ENCODE measurements at places on chromosomes 5 and 9.

DNA sequence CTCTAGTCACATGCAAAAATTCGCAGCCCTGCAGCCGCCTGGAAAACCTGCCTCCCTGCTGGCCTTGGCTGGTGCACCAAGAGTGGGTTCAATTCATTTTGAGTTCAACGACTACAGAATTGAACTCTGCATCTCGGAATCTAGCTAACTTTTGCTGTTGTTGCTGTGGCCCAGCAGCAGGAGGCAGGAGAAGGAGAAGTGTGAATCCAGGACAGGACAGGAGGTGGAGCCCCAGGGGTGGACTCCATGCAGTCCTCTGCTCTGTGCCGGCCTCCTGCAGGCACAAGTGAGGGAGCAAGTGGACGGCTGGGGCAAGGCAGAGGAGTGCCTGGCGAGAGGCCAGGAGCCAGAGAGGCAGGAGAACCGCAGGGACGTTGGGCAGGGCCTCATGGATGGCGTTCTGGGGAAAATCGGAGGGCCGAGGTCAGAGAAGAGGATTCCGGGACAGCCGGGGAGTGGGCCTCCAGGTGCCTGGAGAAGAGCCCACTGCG is 214.2 kb downstream of the FANCC start:
- DNase-seq = peak; percentile 25

GRCh38 chr5:159409801-159410200 is 79.5 kb upstream of the IL12B start:
- no peak for DNase-seq

DNA sequence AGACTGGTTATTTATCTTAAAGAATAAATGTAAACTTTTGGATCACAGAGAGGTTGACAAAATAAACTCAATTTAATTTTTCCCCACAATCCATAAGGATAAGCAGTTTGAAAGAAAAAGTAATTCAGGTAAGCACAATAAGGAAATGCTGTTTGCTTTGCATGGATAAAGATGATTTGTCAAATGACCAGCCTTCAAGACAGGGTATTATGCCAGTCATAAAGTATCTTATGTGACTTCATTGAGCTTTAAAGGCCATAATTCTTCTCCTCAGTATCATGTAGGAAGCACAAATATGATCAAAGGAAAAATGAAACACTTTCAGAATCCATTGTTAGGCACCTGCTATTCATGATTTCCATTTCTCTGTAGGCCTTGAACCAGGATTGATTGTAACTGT is 180.7 kb upstream of the PPP1R2B start:
- DNase-seq = no peak

- DNase-seq = no peak
These were observed 65.9 kb downstream of the ZFAND5 start for GRCh38 chr9:72299017-72299603.

- no peak for DNase-seq
These were observed 8.6 kb downstream of the CACFD1 start for GRCh38 chr9:133468374-133468773.

DNA sequence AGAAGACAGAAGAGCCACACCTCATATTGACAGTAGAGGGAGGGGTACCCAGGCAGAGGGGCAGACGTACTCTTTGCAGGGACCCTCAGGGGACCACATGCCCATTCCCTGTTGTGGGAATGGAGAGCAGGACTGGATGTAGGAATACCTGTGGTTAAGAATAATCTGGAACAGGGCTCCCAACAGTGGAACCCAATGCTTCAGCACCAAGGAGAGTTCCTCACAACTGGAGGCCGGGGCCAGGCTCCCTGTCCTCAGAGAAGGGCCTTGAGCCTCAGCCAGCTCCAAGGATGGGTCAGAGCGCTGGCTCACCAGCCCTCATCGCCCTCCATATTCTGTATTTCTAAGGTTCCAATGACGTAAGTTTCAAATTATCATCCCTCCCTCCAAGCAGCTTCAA is 7.4 kb upstream of the SHC3 start:
- peak; percentile 44 for DNase-seq

DNA sequence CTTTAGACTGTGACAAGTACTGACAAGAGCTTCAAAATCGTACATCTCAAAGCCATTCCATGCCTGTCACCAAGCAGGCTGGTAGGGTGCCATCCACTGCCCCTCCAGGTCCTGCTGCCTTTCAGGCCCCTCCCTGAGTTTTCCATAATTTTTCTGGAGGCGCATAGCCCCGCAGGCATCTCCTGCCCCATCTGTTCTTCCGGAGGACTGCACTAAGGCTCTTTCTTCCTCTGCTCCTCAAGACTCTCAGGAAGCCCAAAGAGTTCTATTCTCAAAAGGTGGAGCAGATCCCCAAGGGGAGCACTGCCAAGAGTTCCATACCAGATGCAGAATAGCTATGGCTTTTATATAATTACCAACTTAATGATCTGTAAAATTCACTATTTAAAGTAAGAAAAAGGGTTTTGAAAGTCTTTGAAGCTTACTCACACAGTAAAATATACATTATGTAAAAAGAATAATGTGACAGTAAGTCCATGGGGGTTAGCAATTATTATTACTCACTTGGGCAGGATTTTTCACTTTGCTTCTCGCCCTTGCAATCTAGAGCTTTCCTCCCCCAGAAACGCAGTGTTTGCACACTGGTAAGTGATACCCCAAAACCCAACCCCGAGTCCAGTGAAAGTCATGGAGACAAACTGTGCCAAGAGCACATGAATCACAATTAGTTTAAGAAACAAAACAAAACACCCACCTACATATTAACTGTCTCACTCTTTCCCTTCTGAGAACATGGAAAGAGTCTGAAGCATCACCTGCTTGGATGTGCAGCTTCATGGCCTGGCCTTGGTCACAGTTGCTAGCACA is 114.1 kb upstream of the DAPK1 start:
- DNase-seq = no peak

DNA sequence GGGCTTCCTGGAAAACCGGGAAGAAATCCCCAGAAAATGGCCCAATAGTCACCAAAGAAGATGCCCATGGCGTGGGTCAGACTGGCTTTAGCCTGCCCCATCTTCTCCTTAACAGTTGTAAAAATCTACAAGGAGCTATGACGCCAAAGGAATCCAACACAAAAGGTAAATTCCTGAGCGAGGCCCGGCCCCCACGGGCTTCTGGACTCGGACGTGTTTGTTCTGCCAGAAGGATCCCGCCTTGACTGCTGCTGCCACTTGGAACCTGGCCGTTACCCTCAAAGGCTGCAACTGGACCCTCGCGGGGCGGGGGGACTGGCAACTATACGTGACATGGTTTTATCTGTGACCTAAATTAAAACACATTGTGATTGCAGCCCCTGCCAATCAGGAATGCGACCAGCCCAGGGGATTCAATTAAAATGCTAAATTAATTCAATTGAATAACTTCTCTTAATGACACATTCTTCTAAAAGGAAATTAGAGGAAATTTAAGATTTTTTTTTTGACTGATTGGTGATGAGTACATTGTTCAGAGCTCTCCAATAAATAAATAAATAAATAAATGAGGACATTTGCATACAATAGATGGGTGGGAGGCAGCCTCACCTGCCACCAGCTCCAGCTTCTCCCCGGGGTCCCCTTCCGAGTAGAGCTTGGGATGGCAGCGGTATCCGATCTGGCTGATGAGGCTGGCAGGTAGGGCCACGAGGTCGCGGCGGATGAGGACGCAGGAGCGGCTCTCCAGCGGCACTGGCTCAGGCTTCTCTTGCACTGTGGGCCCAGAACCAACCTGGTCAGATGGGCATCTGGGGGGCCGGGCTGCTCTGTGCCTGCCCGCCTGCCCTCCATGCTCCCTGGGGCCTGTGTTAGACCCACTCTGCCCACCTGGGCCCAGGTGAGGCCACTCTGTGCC is 54.7 kb upstream of the UBAC1 start:
- no peak for DNase-seq
